Smooth muscle cell of the brain vasculature (primary cell): ENCODE measurements at places on chromosomes 12 and 14.

DNA sequence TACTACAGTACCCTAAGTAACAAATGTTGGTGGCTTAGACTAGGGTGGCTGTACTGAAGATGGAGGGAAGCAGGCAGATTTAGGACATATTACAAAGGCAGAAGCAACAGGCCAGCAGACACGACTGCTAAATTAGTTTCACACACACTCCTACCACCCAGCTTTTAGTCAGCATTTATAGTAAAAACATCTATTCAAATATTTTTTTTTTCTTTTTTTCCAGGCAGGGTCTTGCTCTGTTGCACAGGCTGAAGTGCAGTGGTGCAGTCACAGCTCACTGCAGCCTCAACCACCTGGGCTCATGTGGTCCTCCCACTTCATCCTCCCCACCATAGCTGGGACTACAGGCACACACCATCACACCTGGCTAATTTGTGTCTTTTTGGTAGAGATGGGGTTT lies 72.9 kb downstream of the CDK17 start:
- no peak for DNase-seq

DNA sequence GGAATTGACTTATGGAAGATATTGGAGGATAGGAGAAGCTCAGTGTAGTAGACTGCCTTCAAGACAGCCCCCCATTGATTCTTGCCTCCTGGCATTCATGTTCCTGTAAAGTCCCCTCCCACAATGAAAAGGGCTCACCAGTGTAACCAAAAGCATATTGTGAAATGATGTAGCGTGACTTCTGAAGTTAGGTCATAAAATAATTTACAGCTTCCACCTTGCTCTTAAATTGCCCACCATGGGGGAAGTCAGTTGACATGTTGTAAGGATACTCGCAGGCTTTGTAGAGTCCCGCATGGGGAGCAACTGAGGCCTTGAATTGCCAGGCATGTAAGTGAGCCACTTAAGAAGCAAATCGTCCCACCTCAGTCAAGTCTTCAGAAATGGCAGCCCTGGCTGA lies 25.1 kb downstream of the GTSF1 start:
- no peak for DNase-seq

DNA sequence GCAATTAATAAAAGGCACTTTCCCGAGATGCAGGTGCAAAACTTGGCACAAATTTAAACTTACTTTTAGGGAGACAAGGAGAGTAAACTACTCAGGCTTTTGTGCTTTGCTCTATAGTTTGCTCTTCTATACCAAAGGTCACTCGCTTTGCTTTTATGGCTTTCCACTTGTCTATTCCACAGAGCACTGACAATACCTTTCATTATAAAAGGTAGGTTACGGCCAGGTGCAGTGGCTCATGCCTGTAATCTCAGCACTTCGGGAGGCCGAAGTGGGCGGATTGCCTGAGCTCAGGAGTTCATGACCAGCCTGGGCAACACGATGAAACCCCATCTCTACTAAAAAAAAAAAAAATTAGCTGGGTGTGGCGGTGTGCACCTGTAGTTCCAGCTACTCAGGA lies 32.9 kb downstream of the ALKBH1 start:
- DNase-seq = no peak

GRCh38 chr12:123856681-123857080 lies 94.6 kb downstream of the DNAH10 start:
- no peak for DNase-seq

GRCh38 chr14:100439781-100440180 lies 116.6 kb downstream of the SLC25A47 start:
- no peak for DNase-seq

DNA sequence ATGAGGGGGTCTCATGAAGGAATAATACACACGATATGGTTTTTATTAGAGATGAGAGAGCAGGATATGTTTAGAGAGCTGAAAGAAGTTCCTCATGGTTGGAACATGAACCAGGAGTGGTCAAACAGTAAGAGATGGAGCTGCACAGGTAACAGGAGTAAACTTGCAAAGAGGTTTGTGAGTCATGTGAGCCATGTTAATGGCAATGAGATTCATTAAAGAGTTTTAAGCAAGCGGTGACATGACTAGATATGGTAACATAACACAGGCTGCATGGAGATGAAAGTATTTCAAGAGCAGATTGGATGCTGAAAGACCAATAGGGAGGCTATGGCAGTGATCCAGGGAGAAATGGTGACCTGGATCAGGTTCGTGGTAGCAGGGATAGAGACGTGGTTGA lies 62.6 kb upstream of the SSTR1 start:
- no peak for DNase-seq

GRCh38 chr12:126627596-126627995 lies 1562.4 kb downstream of the AACS start:
- DNase-seq = no peak

DNA sequence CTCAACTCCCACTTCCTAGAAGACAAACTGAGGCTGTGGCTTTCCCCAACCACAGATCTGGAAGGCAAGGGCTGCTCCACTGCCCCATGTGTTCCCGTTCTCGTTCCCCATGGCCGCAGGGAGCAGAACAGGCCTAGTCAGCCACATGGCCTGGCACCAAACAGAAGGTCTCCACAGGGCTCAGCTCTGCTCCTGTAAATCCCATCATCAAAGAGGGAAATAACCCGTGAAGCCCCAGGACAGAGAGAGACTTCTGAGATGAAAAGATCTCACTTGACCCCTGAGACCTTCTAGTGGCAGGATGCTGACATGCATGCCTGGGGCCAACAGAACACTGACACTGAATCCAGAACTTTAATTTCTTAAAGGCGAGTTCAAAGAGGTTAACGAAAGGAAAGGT lies 68.9 kb downstream of the BCL11B start:
- DNase-seq = no peak

GRCh38 chr12:57803319-57803893 lies 15.1 kb downstream of the AVIL start:
- peak; percentile 31 for DNase-seq

DNA sequence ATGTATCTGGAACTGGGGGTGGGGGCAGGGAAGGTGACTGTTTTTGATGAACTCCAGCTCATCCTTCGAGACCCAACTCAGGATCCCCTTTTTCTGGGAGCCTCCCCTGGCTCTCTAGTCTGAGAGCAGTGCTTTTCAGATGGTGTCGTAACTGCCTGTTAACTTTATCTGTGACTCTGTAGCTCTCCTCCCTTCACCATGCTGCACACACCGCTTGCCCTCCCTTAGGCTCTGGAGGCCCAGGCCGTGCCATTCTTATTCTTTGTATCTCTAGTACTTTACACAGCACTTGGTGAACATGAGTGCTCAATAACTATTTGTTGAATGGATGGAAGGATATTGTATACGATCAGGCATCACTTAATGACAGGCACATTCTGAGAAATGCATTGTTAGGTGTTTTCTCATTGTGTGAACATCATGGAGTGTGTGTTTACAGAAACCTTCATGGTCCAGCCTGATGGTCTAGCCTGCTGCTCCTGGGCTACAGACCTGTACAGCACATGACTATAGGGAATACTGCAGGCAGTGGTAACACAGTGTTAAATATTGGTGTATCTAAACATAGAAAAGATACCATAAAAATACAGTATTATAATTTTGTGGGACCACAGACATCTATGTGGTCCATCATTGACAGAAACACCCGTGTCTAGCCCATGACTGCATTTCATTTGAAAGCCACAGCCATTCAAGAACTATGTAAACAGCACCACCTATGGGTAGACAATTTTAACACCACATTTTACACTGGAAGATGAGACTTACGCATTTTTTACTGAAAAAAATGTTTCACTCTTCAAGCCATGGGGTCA lies 91.8 kb downstream of the EML1 start:
- no peak for DNase-seq

- DNase-seq = no peak
Observed at GRCh38 chr14:57729208-57730187, 136.4 kb downstream of the SLC35F4 start.

DNA sequence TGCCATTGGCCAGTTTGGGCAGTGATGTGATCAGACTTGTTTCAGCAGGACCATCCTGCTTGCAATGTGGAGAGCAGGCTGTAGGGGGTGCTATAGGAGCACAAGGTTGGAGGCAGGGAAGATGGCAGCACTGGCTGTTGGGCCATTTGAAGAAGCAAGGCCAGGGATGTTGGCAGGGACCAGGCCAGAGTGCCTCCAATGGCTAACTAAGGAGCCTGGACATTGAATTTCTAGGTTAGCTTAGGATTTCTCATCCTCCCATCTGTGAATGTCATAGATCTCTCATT lies 23.5 kb downstream of the FGF23 start:
- DNase-seq = no peak

DNA sequence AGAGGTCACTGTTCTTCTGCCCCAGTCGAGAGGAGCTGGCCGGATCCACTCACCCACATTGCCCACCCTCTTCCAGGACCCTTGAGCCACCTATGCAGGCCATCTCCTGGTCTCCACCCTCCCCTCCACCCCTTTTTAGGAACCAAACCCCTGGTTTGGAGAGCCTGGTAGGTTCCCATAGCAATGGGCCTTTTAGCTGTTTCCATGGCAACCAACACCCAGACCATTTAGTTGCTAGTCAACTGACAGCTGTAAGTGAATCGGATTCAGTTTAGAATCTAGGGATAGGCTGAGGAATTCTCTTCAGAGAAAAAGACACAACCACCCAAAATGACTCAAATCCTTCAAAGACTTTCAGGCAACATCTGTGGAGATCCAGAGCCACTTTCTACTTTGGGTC lies 16.5 kb downstream of the NPC2 start:
- DNase-seq = no peak

DNA sequence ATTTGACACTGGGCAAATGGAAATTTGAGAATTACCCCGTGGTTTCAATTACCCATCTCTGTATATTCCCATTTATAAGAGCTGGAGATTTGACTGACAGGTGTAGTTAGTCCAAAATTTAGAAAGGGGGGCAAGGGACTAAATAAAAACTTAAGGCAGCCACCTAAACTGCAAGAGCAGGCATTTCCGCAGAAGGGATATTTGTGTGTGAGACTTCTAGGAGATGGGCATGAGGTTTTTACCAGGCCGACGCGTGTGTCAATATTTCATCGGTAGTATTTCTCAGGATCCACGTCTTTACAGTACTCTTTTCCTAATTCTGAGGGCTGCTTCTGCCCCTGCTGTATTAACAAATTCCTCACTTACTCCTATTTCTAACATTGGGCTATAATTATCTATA lies 1.4 kb downstream of the FAR2 start:
- no peak for DNase-seq

DNA sequence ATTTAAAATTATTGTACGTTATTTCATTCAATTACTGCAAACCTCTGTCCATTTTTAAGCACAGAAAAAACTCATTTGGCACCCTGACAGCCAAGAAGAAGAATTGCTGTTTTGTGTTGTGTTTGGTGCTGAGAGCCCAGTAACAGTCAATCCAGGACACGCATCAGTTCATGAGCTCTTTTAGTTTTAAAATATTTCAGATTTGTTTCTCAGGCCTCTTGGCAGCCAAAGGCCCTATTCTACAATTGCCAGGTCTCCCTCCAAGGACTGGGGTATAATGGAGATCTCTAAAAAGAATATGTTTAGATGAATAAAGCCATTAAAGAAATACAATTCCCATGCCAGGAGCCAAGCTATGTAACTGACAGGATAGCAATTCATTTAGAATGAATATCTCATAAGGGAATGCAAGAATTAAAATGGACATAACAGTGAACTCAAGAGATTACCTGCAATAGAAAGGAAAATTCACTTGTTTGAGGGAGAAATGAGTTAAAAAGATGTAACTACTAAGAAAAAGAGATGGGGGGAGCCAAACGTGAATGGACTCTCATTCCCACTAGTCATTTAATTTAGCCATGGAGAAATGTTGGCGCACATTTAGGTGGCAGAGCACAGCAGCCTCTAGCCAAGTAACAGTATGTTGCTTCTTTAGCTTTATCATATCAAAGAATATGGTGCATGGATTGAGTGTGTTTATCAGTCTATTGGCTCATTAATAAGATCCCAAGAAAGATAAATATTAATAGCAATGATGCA lies 140.6 kb upstream of the PELI2 start:
- DNase-seq = no peak

- DNase-seq = no peak
Observed at GRCh38 chr14:33932576-33933345, 18.1 kb downstream of the EGLN3 start.

DNA sequence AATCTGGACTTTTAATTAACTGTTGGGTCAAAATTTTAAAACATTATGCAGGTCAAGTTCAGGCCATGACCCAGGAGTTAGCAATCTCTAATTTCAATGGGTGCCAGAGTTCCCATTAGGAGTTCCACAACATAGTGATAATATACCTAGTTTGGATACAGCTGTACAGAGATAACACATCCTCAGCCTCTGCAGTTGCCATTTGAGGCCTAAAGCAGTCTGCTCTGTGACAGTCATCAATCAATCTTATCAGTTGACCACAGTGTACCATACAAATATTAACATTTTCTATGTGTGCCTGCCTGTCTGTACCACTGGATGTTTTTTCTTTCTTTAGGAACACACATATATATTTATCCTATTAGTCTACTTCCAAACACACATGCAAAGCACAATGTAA lies 54.0 kb upstream of the BBS10 start:
- no peak for DNase-seq

DNA sequence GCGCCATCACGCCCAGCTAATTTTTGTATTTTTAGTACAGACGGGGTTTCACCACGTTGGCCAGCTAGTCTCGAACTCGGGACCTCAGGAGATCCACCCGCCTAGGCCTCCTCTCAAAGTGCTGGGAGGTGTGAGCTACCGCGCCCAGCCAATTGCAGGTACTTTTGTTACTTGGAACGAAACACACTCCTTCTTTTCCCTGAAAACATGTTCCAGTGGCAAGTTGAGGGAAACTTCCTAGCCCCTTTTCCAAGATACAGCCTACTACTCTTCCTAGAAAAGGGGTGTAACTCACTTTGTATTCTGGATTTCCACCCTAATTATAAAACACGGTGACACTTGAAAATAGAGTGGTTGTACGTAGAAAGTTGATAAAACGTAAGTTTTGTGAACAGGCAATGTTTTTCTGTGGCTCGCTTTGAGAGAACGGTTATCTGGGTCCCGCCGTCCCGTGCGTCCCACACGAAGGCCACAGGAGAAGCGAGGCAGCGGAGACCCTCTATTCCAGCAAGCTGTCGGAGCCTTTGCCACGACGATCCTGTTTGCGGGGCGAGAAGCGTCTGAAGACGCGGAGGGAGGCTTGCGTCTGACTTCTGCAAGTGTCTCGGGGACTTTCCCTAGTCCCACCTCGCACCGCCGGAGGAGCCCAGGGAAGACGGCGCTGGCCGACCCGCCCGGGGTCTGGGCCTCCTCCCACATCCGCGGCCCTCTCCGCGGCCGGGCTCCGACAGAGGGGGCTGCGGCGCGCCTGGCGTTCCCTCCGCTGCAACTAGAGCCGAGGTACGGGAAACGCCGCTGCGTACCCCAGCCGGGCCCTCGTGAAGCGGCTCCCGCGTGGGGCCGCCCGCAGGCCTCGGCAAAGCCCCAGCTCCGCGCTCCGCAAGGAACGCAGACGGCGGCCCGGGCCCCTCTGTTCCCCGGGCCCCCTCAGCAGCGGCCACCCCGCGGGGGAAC lies 745 bp downstream of the CDCA4 start:
- no peak for DNase-seq
